SK-N-DZ (cell line): ENCODE measurements at places on chromosomes 5 and 9.
A peak's percentile ranks its signal among the peaks of the same experiment; 100 is the strongest.

DNA sequence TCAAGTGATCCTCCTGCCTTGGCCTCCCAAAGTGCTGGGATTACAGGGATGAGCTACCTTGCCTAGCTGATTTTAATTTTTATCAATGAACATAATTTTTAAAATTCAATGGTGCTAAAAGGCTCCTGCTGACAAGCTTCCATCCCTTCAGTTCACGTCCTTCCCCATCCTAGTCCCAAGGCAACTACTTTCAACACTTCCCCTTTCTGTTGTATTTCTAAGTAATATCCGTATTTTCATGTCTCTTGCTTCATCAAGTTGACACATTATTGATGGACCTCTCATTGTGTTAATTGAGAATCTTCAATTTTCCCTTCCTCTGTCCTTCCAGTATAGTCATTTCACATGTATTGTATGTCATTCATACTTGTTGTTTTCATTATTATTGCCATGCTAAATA is 93.8 kb upstream of the RASGRF2 start:
- no peak for DNase-seq

GRCh38 chr5:22593592-22593991 is 259.6 kb downstream of the CDH12 start:
- DNase-seq: no peak

- DNase-seq: no peak
Measured at GRCh38 chr5:42377496-42377895, 45.7 kb upstream of the GHR start.

- DNase-seq: no peak
Measured at GRCh38 chr5:19519448-19519847, 468.6 kb downstream of the CDH18 start.

- no peak for DNase-seq
Measured at GRCh38 chr5:24693609-24694008, 48.8 kb upstream of the CDH10 start.

DNA sequence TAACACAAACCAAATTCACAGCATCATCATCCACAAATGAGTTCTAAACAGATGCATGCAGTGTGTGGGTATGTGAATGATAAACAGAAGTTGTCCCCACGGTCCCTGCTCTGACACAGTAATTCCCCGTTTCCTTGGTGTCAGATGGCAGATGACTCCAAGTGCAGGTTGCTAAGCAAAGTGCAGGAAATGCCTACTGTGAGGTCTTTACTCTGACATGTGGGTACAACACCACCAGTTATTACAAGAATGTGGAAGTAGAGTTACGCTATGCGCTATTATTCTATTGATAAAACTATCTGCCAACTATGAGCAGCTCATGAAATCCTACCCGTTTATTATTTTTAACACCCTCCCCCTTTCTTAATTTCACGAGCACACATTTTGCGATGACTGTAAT is 448.9 kb downstream of the BNC2 start:
- peak; percentile 61 for DNase-seq

DNA sequence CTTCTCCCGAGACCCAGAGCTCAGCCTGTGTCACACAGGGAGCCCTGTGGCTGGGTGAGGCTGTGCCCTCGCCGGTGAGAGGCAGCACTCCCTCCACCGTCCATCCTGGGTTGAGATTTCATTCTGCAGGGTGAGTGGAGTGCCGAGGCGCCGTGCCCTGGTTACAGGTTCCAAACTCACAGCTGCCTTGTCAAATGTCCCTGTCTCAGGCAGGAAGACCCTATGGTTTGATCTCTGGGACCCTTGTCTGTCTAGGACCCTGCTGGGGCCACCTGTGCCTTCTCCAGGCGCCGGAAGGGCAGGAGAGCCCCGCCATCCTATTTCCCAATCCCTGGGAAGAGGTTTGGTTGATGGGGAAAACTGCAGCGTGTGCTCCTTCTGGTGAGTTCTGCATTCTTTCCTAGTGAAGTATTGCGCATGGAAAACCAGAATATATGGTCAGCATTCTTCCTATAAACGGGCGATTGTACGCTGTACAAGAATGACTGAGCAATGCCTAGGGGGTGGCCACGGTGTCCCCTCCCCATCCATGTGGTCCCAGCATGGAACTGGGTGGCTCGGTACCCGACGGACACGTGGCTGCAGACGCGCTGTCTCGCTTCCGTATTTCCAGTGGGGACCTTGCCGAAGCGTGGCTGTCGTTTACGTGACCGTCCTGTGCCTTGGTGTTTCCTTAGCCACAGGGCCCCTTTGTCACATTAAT is 95.9 kb upstream of the COL5A1 start:
- DNase-seq: no peak

DNA sequence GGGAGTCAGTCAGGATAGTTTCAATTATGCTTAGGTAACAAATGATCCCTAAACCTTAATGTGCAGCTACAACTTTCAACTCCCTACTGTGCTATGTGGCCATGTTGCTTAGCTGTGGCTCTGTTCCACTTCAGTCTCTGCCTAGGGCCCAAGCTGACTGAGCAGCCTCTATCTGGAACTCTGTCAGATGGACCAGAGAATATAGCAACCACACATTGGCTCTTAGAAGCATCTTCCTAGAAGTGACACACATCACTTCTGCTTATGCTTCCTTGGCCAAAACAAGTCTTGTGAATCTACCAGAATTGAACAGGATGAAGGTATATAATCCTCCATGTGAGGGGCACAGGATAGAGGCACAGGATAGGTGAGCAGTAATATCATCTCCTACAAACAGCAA is 36.7 kb upstream of the TNC start:
- no peak for DNase-seq

- DNase-seq: no peak
Measured at GRCh38 chr5:171628633-171628974, 157.0 kb upstream of the SMIM23 start.

- DNase-seq: no peak
Measured at GRCh38 chr5:173648308-173648866, 31.9 kb upstream of the BOD1 start.

- no peak for DNase-seq
Measured at GRCh38 chr5:38846379-38847011, 683 bp downstream of the OSMR start.

DNA sequence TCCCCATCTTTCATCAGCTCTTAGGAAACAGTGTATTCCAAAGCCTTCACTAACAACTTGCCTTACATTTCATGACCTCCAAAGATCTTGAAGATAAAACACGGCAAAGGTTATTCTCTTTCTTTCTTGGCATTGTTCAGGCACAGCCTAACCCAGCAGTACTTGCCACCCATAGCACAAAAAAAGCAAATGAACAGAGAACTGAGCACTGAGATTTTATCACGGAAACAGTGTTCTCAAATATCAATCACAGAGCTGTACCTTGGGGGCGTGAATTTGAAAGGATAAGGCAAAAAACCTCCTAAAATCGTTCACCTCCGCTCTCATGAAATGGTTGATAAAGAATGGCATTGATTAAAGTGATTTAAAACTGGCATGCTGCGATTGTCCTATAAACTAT is 16.9 kb upstream of the KCNV2 start:
- no peak for DNase-seq

- no peak for DNase-seq
Measured at GRCh38 chr9:110192531-110193261, 15.3 kb downstream of the C9orf152 start.

- DNase-seq: no peak
Measured at GRCh38 chr9:133333566-133333965, 2.4 kb downstream of the SURF6 start.

GRCh38 chr9:134671341-134672113 is 29.9 kb downstream of the COL5A1 start:
- no peak for DNase-seq

DNA sequence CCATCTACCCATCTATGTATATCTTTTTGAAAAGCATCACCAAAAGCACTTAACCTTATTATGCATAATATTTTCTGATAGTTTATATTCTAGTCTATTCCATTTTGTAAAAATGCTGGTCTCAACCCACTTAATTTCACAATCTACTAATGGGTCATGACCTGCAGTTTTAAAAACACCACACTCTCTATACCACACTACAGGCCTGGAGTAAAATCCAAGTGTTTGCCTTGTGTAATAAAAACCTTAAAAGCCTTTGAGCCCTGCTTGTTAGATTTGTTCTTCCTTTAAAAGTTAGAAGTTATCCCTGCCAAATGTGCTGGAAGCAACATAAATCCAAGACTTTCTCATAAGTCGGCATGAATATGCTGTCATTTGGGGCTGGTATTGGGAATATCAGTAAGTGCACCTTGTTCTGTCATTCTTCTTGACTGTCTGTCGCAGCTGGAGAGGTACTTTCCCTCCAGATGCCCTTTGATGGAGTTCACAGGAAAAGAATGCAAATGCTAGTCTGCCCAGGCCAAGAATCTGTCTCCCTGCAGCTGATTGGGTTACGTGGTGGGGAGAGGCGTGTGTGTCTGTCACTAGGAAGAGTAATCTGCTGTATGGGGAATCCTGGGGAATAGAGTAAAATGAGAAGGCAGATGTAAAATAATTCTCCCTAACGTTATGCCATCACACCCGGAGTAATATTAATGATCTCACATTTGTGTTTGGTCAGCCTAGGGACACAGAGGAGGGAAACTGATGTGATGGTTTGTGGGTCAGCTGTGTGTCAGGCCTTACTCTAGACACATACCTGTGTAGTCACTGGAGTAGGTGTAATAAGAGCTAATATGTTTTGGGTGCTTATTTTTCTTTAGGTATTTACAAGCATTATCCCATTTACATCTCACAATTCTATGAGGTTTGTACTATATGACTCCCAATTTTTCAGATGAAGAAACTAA is 79.4 kb downstream of the ZNF366 start:
- DNase-seq: peak; percentile 37

DNA sequence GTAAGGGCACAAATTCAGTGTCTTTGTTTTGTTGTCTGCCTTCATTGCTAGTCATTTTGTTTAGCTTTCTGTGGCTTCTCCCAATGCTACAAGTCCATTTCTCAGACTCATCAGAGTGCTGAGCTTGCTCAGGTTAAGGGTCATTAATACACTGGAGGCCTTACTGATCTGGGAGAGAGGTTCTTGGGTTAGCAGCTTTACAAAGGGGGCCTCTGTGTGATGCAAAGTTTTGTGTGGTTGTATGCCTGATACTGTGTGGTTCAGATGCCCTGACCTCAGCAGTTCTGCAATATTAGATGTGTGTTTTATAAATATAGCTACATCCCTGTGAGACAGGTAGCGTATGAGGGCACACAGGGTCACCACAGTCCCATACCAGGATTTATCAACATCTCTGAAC is 34.8 kb upstream of the SMARCA2 start:
- DNase-seq: no peak

GRCh38 chr9:114824110-114824509 is 18.3 kb upstream of the TNFSF15 start:
- DNase-seq: no peak

- no peak for DNase-seq
Measured at GRCh38 chr9:120653762-120654161, 60.5 kb downstream of the MEGF9 start.

DNA sequence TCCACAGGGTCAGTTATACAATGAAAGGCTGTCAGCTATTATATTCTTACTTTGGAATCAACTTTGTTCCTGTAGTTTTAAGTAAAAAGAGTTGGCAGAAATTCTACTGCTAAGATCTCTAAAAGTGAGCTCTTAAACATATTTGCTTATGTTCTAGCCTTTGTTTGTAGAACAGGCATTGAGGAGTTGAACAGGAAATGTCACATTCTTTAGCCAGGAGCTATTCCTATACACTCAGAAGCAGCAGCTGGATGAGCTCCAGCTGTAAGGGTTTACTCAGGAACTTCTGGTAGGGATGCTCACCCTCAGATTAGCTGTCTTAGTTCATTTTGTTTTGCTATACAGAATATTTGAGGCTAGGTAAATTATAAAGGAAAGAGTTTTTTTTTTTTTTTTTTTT is 22.4 kb upstream of the SPINK14 start:
- no peak for DNase-seq

DNA sequence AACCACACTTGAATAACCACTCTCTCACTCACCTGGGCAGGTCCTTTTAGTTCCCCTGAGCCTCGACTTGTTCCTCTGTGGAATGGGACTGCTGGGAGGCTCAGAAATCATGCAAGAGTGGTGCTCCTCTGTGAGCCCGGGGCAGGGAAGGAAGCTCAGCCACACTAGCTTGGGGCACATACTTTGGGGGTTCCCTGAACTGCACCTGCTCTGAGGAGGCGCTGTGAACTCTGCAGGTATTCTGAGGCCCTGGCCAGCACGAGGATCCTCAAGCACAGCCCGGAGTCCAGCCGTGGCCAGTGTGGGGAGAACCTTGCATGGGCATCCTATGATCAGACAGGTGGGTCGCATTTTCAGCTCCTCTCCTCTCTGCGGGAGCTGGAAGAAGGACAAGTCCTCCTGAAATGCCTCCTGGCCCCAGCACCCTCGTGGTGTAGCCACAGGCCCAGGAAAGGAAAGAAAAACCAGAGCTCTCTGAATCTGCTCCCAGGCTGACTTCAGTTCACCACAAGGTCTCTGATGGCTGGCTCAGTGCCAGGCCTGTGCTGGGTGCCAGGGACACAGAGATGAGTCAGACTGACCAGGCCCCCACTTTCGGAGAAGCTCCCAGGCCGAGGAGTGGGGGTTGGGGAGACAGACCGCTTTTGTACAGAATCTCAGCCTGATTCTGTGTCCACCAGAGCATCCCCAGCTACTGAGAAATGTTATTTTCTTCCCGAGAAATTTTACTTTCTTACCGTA is 11.9 kb downstream of the GLIPR2 start:
- no peak for DNase-seq

- DNase-seq: no peak
Measured at GRCh38 chr9:22863736-22864135, 417.1 kb downstream of the DMRTA1 start.

GRCh38 chr9:3646226-3646625 is 120.4 kb upstream of the RFX3 start:
- no peak for DNase-seq

DNA sequence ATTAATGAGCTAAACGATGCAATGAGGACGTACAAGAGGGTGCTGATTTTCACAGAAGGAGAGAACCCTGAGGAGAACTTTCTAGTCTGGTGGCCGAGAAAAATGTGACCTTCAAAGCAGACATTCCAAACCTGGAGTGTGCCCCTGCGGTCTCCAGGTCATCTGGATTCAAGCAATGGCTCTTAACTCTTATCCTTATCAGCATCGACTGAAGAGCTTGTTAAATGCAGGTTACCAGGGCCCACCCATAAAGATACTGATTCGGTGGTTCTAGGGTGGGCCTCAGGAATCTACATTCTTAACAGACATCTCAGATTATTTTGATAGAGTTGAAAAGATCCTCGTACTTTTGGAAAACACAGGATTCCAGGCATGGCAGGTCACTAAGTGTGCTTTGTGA is 103.6 kb upstream of the SAP30L start:
- DNase-seq: no peak
